ENCODE measurements at places on chromosomes 2 and 18.

DNA sequence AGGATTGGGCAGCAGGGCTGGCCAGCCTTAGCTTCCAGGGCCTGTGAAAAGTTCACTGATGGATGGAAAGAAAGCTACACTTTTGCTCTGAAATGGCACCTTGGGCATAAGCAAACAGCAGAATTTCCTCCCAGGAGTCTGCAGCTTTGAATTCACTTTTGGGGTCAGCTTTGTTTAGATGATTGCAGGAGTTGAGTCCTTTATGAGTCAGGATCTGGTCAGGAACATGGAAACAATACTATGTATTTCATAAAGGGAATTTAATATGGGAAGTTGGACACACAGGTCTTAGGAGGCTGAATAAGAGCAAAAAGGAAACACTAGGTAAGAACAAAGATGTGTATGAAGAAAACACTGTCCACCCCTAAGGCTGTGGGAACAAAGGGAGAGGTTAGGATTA lies 345.3 kb downstream of the TSN start:
- DNase-seq = no peak

GRCh38 chr2:59032499-59032898 lies 791.4 kb upstream of the FANCL start:
- DNase-seq = no peak

DNA sequence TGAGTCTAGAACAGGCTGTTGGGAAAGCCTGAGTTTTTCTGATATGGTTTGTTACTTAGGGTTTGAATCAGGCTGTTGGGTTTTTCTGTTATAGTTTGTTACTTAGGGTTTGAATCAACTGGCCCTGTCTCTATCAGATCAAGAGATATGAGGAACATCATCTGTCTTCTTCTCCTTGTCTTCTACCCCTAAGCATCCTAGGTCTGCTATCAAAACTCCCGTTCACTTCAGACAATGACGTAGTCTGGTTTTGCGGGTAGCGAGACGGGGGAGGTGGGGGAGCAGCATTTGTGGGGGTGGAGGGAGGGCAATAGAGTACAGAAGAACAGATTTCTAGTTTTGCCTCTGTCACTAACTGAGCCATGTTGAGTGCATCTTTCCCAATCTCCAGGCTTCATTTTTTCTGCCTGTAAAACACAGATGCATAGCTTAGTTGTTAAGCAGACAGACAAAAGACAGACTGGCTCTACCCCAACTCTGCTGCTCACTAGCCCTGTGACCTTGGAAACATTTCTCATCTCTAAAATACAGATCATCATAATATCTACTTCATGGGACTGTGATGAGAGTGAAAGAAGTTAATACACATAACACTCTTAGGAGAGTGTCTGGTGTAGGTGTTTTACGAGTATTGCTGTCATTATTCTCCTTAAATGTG lies 9.1 kb downstream of the TNP1 start:
- DNase-seq = no peak

DNA sequence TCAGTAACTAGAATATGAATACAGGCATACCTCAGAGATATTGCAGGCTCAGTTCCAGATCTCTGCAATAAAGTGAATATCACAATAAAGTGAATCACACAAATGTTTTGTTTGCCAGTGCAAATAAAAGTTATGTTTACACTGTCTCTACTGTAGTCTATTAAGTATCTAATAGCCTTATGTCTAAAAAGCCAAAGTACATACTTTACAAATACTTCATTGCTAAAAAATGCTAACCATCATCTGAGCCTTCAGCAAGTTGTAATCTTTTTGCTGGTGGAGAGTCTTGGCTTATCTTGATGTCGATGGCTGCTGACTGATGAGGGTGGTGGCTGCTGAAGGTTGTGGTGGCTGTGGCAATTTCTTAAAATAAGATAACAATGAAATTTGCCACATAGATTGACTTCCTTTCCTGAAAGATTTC lies 159.4 kb downstream of the MYO1B start:
- no peak for DNase-seq

DNA sequence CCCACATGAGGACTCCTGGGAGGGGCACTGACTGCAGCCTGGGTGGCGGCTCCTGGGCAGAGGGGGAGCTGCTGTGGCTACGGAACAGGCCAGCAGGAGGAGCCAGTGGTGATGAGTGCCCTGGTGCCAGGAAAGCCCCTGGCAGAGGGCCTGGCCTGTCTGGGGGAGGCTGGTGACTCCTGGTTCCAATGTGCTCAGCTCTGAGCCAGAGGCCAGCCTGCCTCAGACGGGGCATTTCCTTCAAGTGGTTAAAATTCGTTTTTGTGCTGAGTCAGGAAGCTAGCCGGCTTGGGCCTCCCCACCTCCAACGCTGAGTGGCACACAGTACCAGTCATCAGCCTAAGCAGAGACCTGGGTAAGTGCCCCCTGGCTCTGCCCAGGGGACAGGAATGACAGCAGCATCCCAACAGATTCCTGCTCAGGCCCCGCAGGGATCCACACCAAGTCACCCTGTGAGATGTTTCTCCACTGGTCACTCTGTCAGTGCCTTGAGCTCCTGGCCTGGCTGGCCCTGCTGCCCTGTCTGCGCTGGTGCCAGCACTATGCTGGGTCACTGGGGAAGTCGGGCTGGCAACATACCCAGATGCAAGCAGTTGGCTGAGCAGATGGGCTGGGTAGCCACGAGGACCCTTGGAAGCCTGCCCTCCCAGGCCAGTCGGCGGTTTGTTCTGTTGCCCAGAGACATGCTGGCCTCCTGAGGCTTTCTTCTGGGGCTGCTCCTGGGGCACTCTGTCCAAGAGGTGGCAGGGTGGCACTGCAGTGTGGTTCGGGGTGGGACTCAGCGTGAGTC lies 7.1 kb upstream of the KLF11 start:
- DNase-seq = no peak

DNA sequence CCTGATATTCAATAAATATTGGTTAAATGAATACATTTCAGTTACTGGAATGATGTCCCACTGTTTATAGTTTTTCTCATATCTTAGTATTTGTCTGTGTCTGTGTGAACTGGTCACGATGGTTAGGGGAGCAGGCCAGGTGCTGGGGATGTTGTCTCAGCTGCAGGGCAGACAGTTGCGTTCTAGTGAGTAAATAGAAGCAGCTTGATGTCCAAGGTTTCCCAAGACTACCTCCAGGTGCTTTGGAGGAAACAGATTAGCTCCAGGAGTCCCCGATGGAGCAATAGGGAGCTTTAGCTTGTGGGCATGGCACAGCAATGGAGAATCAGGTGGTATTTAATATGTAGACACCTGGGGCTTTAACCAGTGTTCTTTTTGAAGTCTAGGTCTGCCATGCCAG lies 75.5 kb downstream of the GULP1 start:
- no peak for DNase-seq

DNA sequence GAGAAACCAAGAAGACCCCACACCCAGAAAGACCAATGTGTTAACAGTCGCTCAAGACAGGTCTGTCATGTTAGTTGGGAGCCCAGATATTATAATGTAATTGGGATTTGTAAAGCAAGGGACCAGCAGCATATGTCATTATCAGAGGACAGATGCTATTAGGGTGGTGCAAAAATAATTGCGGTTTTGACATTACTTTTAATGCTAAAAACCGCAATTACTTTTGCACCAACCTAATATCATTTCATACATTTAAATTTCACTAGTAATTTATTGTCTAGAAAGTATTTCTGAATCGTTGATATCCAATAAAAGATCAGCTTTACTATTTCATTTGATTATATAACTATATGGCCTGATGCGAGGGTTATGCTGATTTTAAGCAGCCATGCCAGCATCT lies 131.2 kb downstream of the TTN start:
- DNase-seq = no peak

DNA sequence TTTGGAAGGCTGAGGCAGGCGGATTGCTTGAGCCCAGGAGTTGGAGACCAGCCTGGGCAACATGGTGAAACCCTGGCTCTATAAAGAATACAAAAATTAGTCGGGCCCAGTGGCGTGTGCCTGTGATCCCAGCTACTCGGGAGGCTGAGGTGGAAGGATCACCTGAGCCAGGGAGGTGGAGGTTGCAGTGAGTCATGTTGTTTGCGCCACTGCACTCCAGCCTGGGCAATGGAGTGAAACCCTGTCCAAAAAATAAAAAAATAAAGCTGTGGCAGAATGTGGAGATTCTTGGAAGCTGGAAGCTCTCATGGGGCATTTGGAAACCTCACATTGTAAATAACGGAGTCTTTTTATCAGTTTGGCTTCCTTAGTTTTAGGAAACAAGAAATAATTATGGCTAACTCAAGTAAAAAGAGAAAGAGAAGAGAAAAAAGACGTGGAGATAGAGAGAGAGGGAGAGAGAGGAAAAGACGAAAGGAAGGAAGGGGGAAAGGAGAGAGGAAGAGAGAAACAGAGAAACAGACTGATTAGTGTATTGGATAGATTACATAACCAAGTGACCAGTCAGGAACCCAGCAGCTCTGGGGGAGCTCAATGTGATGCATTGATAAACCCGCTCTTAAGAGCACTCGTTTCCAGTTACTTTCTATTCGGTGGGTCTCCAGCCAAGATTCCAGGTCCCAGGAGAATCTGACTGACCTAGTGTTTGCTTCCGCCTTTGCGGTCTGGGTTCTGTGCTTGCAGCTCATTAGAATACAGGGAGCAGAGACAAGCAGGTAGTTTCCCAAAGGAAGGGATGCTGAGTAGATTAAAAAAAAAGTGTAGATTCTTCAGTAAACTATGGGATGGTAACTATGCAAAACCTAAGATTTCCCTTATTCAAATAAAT lies 1.1 kb upstream of the SPAST start:
- no peak for DNase-seq

Data from WTC11 (cell line).